ENCODE measurements at places on chromosomes 2 and 18. TPM values are rescaled to one million over a fixed set of nuclear protein-coding genes. Genes with fewer than 3 reads are reported as not detected.

Gene COLEC12
- 26.5 TPM for total RNA-seq

Gene TXNDC2
- not detected for total RNA-seq

Gene CFC1
- total RNA-seq, result not detected

Gene DAW1
- total RNA-seq, result not detected

Gene MAP4K4
- total RNA-seq, result 37.1 TPM

Gene CCDC74A
- 21.6 TPM for total RNA-seq

Gene PRR30
- 0.67 TPM for total RNA-seq

Gene UGT1A9
- total RNA-seq, result not detected

Gene ABHD1
- total RNA-seq, result 0.81 TPM

Gene SERPINB3
- not detected for total RNA-seq

GRCh38 chr2:85812094-85812735, 58.4 kb downstream of the ATOH8 start:
- DNase-seq, result peak; percentile 86

DNA sequence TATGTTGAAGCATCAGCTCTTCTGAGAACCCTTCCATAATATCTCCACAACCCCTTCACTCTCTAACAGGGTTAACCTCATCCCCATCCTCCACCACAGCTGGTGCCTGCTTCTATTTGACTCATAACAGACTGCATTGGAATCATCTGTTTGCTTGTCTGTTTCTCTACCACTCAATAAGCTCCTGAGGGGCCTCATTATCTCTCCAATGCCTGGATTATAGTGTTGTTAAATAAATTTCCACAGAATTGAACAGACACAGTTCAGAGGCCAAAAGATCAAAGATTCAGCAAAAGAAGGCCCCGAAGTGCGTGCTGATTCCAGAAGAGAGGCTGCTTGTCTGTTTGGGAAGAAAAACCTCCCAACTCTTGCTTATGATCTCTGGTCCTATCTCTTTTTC, 33.7 kb upstream of the FAM98A start:
- DNase-seq, result no peak

DNA sequence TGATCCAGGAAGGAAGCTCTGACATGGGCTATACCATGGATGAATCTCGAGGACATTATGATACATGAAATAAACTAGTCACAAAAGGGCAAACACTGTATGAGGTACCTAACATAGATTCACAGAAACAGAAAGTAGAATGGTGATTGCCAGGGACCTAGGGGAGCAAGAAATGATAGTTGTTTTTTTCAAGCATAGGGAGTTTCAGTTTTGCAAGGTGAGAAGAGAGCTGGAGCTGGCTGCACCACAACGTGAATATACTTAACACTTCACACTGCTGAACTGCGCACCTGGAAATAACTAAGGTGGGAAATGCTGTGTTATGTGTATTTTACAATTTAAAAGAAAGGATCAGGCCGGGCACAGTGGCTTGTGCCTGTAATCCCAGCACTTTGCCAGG, 13.2 kb upstream of the AGAP1 start:
- no peak for DNase-seq

DNA sequence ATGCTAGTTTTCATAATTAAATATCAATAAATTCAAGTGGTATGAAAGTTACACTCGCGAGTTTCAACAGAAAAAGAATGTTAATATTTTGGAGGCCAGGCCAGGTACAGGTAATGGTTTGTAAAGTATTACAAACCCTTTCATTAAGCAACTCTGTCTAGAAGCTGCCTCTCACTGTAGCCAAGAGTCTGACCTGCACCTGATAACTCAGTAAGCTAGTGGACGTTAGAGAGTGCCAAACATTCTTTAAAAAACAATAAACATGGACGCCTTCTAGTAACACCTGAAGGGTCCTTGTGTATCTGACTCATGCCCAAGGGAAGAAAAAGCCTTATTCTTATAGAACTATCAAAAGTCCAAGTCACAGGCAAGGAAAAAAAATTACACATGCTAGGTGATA, 70.2 kb downstream of the MBD2 start:
- no peak for DNase-seq

DNA sequence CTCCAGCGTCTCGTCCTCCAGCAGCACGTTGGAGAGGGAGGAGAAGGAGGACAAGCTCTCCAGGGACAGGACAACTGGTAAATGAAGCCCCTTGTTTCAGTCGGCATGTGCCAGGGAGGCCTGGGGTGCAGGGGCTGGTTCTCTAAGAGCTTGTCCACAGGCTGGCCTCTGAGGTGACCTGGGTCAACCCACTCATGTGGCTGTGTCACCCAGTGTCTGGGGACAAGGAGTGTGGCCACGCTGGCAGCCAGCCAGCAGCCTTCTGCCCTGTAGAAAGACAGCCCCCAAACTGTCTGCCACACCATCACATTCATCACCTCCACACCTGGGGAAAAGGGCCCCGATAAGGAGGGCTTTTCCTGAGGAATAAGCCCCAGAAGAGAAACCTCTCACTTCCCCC, 119.5 kb downstream of the TPGS2 start:
- no peak for DNase-seq

DNA sequence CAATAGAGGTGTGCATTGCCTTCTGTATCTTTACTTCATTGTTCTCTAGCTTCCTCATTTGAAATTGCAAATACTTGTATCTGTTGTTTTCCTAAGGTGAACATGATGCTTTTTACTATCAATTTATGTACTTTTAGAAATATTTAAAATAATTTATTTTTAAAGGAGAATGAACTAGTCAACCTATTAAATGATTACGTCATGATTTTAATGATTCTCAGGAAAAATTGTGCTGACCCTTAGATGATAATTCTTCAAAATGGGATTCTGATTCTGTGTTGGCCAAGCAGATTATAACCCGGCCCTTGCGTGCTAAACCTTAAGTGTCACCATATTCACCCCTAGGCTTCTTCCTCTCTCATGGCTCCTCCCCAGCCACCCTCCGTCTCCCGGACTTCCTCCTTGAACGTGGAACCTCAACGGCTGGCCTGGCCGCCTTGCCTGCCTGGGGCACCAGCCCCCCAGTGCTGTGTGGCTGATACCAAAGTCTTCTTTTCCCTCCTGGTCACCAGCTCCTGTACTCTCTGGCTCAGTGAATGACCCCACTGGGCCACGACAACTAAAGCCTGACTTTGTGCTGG, 292.0 kb downstream of the GBX2 start:
- DNase-seq, result no peak

GRCh38 chr2:55899881-55900280, 23.7 kb downstream of the EFEMP1 start:
- DNase-seq, result no peak

DNA sequence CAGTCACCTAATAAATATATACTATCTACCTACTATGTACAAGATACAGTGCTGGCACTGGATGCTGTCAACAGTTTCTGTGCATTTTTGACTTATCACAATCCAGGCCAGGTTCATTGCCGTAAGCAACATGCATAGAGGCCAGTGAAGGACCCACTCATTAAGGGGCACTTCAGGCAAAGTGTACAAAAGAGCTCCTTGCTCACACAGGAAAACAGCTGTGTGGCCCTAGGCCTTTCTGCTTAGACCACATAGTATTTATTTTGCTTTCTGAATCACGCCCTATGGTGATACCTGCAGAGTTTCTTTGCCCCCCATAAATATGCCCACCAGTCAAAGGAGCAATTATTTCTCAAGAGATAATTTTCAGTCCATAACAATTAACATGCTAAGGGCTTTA, 39.6 kb upstream of the STAT4 start:
- no peak for DNase-seq

DNA sequence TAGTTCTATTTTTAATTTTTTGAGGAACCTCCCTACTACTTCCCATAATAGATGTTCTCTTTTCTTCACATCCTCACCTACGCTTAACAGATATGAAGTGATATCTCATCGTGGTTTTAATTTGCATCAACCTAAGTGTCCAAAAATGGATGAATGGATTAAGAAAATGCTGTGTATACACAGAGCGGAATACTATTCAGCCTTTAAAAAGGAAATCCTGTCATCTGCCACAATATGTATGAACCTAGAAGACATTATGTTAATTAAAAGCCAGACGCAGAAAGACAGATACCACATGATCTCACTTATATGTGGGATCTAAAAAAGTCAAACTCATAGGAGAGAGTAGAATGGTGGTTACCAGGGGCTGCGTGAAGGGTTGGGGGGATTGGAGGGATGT, 113.0 kb downstream of the PTRHD1 start:
- DNase-seq, result no peak

- no peak for DNase-seq
Measured at GRCh38 chr2:47186351-47186750, 31.2 kb upstream of the STPG4 start.

DNA sequence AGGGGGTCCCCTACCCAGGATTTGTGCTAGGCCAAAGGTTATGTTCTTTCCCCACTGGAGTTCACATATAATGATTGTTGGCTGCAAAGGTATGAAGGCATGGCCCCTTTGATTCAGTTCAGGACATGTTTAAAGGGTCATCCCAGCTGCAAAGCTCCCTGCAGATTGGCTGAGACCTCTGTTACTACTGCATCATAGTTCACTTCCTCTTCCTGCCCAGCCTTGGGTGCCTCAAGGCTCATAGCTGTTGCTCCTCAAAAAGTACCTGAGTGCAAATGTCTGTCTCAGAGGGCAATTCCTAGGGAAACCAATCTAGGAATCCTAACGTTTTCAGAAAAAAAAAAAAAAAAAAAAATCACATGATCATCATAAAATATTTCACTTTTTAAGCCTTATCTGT, 125.1 kb downstream of the ATL2 start:
- DNase-seq, result no peak

DNA sequence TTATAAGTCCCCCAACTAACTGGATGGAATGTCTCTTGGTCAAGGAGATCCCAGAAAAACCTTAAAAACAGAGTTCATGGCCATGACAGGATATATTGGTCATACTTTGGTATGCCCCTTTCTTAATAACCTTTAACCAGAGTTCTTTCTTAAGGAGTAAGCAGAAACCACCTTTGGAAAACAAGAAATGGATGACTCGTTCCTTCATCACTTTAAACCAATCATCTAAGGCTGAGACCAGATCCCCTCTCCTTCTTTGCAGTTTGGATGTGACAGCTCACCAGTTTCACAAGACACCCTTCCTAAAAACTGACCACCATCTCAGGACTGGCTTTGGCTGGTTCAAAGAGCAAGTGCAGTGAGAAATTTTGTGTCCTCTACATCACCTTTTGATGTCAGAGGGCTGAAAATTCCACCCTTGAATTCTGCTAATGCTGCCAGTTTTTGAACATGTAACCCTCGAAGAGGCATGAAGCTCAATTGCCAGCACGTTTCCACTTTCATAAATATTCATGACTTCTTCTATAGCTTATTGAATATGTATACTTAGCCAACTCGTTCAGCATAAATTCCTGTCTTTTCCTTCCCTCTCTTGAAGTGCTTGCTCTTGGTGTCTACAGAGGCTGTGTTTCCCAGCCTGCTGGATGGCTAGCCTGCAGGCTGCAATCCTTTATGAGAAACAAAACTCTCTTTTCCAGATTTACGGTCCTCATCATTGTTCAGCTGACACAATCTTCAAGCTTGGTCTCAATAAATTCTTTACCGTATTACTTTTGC, 1323.5 kb upstream of the TMEFF2 start:
- no peak for DNase-seq

GRCh38 chr18:7889515-7889914, 322.4 kb downstream of the PTPRM start:
- no peak for DNase-seq

DNA sequence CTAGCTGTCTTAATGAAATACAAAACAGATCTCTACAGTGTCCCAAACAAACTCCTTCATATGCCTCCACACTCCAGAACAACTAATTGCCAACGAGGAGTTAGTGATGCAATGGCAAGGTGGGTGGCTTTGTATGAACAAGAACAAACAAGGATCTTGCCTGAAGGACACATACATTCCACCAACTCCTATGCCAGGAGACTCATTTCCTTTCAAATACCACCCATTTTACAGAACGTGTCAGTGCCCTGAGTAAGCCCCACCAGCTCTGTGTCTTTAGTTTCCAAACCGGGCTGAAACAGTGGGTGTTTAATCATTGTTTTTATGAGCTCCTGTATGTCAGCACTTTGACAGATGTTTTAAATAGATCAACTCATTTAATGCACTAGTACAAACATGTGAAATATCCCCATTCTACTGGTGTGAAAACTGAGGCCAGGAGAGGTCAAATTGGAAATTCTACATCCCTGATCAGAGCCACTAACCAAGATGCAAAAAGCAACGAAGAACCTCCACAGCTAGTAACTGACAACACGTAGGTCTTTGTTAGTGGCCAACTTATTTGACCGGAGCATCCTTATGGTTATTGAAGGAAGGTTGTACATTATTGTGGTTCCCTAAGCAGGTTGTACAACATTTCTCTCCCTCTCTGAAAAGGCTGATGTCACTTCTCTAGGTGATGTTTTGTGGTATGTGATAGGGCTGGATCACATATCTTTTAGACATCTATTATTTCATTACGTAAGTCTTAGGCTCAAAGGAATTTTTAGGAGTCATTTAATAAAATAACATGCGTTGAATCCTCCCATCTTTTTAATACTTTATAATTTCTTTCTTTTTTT, 534.9 kb upstream of the TNP1 start:
- no peak for DNase-seq

GRCh38 chr18:56575819-56576663, 62.4 kb downstream of the TXNL1 start:
- no peak for DNase-seq

DNA sequence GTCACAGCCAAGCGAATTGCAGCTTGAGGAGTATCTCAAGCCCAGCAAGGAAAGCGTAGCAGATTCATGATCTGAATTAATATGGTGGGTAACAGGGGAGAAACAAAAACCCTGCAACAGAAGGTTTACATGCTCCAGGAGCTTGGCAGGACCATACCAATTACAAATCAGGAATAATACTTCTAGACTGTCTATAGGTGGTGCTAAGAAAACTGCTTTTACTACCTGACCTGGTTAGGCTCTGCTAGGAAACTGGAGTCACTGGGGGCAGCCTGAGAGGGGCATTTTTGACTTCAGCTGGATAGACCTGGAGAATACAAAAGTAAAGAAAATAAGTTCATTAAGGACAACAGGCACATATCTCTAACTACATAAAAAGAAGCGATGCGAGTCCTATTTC, 24.6 kb upstream of the SPOPL start:
- DNase-seq, result no peak

DNA sequence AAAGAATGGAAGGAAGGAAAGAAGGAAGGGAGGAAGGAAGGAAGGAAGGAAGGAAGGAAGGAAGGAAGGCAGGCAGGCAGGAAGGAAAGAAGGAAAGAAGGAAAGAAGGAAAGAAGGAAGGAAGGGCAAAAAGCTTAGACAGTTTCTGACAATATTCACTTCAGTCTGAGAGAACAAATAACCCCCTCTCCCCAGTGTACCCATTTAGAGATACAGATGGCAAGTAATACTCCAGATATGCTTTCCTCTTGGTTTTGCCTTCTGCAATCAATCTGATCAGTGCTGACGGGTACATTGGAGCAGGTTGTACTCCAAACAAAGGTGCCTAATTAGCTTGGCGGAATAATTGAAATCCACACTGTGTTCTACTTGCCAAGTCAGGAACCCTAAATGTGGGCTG, 534.6 kb upstream of the TMEFF2 start:
- DNase-seq, result no peak

GRCh38 chr18:44452346-44452745, 228.3 kb upstream of the SETBP1 start:
- peak; percentile 9 for DNase-seq

All from thyroid gland (tissue), 4 donors.